GM04503 (cell line): ENCODE measurements at places on chromosomes 5 and 9.

- no peak for DNase-seq
These were observed 19.8 kb upstream of the SLC9A3 start for GRCh38 chr5:543755-544674.

GRCh38 chr5:95565280-95565920, 10.5 kb downstream of the ARSK start:
- DNase-seq, result no peak

GRCh38 chr9:32703635-32704034, 68.2 kb upstream of the TAF1L start:
- DNase-seq, result no peak

- no peak for DNase-seq
These were observed at the start of gene PRLR for GRCh38 chr5:35230038-35230611. TSS of gene PRLR (minus strand) at chr5:35230487. CDS start at chr5:35089620, 140,867 bp downstream.

DNA sequence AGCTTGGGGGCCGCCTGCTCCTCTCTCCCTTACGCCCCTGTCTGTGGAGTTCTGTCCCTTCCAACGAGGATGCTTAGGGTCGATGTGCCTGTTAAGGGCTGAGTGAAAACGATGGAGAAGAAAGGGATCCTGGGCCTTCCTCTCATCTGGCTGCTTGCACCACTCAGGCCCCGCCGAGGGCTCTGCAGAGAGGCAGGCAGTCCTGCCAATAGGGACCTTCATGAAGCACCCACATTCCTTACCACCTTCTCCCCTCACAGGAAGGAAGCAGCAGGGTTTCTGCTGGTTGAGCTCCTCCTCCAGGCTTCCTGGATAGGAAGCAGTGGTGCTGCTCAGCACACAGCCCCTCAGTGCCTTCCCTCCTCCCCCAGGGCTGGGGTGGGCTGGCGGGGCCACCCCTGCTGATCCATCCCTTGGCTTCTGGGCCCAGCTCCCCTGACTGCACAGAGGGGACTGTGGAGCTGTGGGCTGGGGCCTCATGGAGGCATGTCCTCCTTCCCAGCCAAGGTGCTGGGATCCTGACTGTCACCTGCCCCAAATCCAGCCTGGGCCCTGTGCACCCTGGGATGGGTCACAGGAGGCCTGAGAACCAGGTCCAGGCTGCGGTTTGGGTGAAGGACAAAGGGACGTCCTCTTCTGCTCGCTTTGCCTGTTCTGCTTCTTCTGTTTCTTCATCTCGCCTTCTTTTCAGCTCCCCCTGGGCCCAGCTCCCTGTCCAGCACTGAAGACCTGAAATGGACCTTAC, 50.5 kb downstream of the AHRR start:
- DNase-seq, result no peak

- no peak for DNase-seq
These were observed 7.0 kb upstream of the CD74 start for GRCh38 chr5:150419630-150420270.

DNA sequence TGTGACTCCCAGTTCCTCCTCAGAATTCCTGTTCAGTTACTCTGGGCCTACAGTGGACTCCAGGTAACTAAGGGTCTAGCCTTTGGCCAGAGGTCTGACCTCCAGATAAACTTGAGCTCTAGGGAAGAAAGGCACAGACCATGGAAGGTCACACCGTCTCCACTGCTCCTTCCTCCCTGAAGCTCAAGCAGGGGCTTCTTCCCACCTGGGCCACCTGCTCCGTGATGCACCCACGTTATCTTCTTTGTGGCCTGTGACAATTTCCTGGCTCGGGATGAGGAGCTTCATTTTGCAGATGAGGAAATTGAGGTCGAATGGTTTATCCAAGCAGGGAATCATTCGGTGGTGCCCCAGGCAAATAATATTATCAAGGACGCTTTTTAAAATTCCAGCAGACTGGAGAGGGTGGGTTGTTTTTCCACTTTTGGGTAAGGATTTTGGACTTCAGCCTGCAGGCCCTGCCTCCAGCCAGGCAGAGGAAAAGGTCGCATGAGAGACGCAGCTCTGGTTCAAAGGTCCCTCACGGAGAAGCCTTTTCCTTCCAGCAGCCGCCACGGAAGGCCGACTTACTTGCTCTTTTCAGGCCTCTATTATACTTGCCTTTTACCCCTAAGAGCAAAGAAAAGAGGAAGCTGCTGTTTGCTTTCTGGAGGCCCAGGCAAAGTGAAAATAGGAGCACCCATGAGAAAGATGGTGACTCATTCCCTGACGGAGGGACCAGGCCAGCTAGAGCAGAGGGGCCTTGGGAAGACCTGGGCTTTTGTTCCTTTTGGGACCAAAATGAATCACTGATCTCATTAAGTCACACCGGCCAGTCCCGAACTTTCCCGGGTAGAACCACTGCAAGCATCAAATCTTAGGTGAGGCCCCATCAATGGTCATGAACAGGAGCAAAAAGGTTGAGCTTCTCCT, 22.8 kb upstream of the DUSP1 start:
- DNase-seq, result no peak

- peak; percentile 40 for DNase-seq
These were observed 557.8 kb upstream of the TLE4 start for GRCh38 chr9:79013715-79014610.

DNA sequence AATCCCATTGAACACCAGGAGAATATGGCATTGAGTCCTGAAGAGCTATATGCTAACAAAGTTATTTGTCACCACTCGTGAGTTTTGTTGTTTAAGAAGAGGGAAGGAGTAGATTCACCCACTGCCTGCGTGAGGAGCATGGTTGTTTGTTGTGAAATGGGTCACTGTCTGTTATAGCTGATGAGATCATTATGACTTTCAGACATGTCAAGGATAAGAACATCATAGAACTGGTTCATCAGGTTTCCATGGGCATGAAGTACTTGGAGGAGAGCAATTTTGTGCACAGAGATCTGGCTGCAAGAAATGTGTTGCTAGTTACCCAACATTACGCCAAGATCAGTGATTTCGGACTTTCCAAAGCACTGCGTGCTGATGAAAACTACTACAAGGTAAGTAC, 76.9 kb downstream of the SYK start:
- no peak for DNase-seq
